ENCODE measurements at places on chromosomes 2 and 18.

- peak; percentile 40 for DNase-seq
Measured at GRCh38 chr18:7577706-7578105, 10.6 kb downstream of the PTPRM start.

GRCh38 chr2:105545730-105546627 is 147.1 kb upstream of the FHL2 start:
- no peak for DNase-seq

DNA sequence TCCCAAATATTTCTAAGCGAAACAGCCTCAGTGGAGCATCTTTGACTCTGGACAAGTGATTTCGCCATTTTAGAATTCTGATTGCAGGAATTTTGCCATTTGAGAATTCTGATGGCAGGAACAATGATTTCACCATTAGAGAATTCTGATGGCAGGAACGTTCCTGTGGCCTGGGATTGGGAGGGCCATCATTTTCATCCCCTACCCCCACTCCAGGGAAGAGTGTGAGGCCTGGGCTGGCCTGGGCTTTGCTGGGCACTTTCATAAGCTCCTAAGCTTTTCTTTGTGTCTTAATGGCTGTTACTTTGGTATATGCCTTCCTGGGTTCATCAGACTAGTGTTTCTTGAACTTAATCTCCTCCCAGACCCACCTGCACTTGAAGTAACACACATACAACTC is 129.3 kb upstream of the EPAS1 start:
- DNase-seq, result no peak

DNA sequence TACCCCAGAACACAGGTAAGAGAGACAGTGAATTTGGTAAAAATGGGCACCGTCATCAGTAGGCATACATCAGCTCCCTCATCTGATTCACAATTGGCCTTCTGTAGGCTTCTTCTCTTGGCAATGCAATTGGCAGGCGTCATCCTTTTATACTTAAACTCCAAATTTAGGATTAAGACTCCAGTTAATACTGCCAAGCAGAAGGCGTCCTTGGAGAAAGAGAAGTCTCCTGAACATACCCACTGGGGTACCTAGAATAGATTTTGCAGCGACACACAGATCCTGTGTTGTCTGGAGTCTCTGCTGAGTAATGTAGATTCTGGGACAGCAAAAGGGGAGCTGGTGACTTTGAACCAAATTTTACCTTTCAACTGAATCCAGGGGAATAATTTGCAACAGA is 592 bp upstream of the METAP1D start:
- no peak for DNase-seq

- DNase-seq, result no peak
Measured at GRCh38 chr18:2655178-2655953, at the start of gene SMCHD1. TSS of gene SMCHD1 (plus strand) at chr18:2655726. CDS start at chr18:2656076, 350 bp downstream.

DNA sequence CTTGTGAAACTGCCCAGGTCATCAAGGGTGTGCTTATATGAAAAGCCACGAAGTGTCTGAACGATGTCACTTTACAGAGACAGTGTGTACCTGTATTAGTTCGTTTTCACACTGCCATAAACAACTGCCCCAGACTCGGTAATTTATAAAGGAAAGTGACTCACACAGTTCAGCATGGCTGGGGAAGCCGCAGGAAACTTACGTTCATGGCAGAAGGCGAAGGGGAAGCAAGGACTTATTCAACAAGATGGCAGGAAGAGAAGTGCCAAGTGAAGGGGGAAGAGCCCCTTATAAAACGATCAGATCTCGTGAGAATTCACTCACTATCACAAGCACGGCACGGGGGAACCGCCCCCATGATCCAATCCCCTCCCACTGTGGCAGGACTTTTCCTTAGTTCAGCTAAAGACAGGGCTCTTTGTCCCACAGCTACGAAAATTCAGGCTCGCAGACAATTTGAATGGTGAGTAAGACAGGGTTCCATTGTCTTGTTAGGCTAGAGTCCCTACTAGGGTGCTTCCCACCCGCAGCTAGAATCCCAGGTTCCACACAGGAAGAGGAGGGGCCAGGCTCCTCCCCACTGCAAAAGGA is 20.1 kb downstream of the TMEM177 start:
- no peak for DNase-seq

GRCh38 chr2:128410035-128410757 is 91.5 kb upstream of the HS6ST1 start:
- no peak for DNase-seq

GRCh38 chr2:66789741-66790140 is 354.8 kb downstream of the MEIS1 start:
- no peak for DNase-seq

- DNase-seq, result no peak
Measured at GRCh38 chr2:239642406-239643004, 241.7 kb upstream of the HDAC4 start.

DNA sequence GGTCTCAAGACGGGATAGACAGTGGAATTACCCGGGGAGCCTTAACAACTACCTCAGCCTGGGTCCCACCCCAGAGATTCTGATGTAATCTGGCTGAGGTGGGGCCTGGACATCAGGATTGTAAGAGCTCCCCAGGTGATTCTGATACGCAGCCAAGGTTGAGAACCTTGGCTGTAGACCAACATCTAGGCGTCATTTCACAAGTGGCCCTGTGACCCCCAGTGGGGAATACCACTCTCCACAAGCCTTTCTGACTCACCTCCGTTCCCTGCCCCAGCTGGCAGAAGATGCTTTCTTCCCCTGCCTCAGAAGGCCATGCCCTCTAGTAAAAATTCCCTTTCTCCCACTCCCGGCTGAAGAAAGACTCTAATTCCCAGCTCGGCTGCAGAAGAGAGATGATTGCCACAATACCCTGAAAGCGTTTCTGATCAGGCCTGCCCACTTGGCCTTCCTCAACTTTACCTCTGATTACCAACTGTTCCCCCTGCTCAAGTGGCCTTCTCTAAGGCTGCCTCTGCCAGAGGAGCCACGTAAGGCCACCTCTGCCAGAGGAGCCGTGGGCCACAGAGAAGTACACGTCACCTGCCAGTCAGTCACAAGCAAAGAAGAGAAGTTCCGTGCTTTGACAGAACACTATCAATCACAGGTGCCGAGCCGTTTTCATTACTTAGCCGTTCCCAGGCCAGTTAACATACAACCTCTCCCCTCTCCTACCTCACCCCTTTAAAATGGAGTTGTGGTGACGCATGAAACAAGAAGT is 116.8 kb upstream of the PKDCC start:
- DNase-seq, result no peak

- DNase-seq, result no peak
Measured at GRCh38 chr2:33457556-33458247, 18.7 kb upstream of the RASGRP3 start.

- DNase-seq, result no peak
Measured at GRCh38 chr2:3126911-3127621, 250.6 kb downstream of the EIPR1 start.

- no peak for DNase-seq
Measured at GRCh38 chr18:42033137-42033810, 78.2 kb downstream of the PIK3C3 start.

GRCh38 chr2:105886029-105886454 is 141.3 kb downstream of the NCK2 start:
- DNase-seq, result peak; percentile 63

DNA sequence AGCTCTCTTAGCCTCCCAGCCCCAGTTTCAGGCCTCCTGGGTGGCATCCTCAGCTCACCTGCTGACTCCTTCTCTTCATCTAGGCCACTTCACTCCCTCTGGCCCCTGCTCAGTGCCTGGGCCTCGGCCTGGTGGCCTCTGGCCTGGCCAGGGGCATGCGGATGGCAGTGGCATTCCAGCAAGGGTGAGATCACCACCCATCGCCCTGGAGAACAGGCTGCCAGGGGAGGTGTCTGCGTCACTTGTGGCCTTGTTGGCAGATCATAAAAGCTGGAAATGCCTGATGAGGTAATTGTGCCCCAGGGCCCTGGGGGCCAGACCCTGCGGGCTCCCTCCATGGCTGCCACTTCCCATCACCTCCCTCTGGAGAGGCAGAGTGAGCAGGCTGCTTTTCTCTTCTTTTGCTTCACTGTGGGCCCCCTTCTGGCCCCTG is 72.5 kb upstream of the SMAD2 start:
- no peak for DNase-seq

DNA sequence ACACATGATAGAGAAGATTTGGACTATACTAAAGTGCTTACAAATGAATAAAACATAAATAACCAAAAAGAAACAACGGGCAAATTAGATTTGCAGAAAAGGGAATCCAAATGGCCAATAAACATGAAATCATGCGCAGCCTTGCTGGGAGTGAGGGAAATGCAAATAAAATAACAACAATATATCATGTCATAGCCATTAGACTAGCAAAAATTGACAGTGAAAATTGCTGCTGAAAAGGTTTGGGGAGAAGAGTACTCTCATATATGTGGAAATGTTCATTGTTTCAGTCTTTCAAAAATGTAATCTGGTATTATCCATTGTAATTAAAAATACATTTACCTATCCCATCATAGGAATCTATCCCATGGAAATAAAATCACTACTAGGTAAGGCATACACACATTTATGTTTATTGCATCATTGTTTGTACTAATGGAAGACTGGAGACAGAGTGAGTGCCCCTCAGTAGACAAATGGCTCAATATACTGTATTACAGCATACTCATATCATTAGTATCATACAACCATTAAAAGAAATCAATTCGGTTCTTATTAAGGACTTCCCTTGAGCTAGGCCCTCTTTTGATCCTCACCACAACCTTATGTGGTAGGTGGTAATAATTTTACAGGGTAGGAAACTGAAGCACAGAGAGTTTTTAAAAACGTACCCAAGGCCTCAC is 94.1 kb upstream of the MSTN start:
- DNase-seq, result no peak

- no peak for DNase-seq
Measured at GRCh38 chr2:105929516-105929915, 184.8 kb downstream of the NCK2 start.

Measured in AG04449 (cell line).